ENCODE measurements at places on chromosomes 4 and X. TPM values are rescaled to one million over a fixed set of nuclear protein-coding genes. Genes with fewer than 3 reads are reported as not detected.
A peak's percentile ranks its signal among the peaks of the same experiment; 100 is the strongest.

GRCh38 chrX:149286940-149287349 lies 218.2 kb downstream of the IDS start:
- no peaks in the 10 kb centered on the region for H3K36me3 ChIP-seq
- no peak overlapping the region for H3K27ac ChIP-seq
- H3K4me1 ChIP-seq: no peaks in the 10 kb centered on the region
- H3K27me3 ChIP-seq: no peaks in the 10 kb centered on the region
- peak; percentile 25 for DNase-seq
- no peak overlapping the region for H3K4me3 ChIP-seq

DNA sequence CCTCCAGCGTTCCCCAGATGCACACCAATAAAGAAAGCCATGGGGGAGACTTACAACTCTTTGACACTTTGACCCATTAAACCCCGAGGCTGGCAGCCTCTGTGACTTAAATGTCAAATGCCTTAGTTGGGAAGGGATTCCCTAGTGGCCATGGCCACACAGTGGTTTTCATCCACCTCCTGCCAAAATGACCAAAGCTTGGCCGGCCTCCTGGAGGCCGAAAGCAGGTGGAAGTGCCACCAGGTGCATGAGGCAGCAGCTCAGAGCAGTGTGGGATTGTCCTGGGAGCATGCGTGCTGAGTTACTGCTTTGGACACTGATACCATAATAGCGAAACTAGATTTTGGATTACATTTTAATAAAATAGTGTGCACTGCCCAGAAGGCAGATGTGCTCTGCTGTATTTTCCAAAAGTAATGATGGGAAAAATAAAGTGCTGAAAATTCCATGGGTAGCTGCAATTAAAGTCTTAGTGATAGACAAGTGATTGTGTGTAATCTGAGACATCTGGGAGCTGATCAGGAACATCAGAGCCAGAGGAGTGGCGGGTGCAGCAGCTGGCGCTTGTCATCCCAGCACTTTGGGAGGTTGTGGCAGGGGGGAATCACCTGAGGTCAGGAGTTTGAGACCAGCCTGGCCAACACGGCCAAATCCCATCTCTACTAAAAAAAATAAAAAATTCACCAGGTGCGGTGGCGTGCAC lies 39.8 kb upstream of the TADA2B start:
- no peaks in the 10 kb centered on the region for H3K4me1 ChIP-seq
- no peak overlapping the region for H3K4me3 ChIP-seq
- no peak for DNase-seq
- no peaks in the 10 kb centered on the region for H3K27me3 ChIP-seq
- H3K36me3 ChIP-seq: peaks cover 27% of the 10 kb centered on the region

DNA sequence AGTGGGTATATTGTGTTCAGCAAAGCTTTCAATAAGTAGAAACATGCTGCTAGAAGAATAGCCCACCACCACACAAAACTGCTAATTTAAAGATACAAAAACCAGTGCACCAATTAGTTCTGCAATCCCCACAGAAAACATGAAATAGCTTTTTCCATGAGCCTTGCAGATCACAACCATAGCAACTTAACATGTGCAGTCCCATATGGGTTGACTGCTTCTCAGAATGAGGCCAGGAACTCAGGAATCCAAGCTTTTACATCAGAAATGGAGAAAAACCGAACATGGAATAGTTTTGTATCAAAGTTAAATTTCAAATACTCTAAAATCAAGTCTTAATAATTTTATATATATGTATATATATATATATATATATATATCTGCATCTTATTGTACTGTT lies 66.6 kb upstream of the IQCM start:
- H3K36me3 ChIP-seq: no peaks in the 10 kb centered on the region
- H3K4me3 ChIP-seq: no peak overlapping the region
- H3K4me1 ChIP-seq: no peaks in the 10 kb centered on the region
- DNase-seq: no peak
- H3K27ac ChIP-seq: no peak overlapping the region
- no peaks in the 10 kb centered on the region for H3K27me3 ChIP-seq

- no peak overlapping the region for H3K4me3 ChIP-seq
- no peaks in the 10 kb centered on the region for H3K4me1 ChIP-seq
- H3K27me3 ChIP-seq: no peaks in the 10 kb centered on the region
- H3K27ac ChIP-seq: no peak overlapping the region
- H3K36me3 ChIP-seq: no peaks in the 10 kb centered on the region
- DNase-seq: no peak
Measured at GRCh38 chrX:50495616-50496015, 25.0 kb upstream of the DGKK start.

GRCh38 chrX:47242321-47242720 lies 9.5 kb downstream of the USP11 start:
- H3K4me3 ChIP-seq: no peak overlapping the region
- no peaks in the 10 kb centered on the region for H3K36me3 ChIP-seq
- no peaks in the 10 kb centered on the region for H3K27me3 ChIP-seq
- no peaks in the 10 kb centered on the region for H3K4me1 ChIP-seq
- no peak for DNase-seq

GRCh38 chrX:121259170-121259569 lies 211.8 kb downstream of the GLUD2 start:
- no peaks in the 10 kb centered on the region for H3K27me3 ChIP-seq
- DNase-seq: no peak
- no peak overlapping the region for H3K4me3 ChIP-seq
- no peak overlapping the region for H3K27ac ChIP-seq
- no peaks in the 10 kb centered on the region for H3K36me3 ChIP-seq

DNA sequence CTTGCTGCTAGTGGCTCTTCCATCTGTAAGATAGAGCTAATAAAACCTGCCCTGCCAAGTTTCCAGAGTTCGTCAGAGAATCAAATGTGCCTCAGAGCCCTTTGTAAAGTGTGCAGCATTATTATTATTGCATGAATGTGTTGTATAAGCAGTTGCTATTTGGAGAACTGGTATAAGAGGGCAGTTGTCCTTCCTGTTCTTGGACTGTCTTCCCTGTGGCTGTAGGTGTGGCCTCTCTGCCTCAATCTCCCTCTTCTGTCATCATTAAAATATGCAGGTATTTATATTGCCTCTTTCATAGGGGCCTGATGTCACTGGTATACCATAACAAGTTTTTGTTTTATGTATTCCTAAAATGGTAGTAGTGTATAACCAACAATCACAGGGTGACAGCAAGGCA lies 3.8 kb downstream of the MTM1 start:
- H3K27ac ChIP-seq: peak overlapping the region; percentile 91
- H3K27me3 ChIP-seq: no peaks in the 10 kb centered on the region
- H3K36me3 ChIP-seq: no peaks in the 10 kb centered on the region
- DNase-seq: peak; percentile 29

DNA sequence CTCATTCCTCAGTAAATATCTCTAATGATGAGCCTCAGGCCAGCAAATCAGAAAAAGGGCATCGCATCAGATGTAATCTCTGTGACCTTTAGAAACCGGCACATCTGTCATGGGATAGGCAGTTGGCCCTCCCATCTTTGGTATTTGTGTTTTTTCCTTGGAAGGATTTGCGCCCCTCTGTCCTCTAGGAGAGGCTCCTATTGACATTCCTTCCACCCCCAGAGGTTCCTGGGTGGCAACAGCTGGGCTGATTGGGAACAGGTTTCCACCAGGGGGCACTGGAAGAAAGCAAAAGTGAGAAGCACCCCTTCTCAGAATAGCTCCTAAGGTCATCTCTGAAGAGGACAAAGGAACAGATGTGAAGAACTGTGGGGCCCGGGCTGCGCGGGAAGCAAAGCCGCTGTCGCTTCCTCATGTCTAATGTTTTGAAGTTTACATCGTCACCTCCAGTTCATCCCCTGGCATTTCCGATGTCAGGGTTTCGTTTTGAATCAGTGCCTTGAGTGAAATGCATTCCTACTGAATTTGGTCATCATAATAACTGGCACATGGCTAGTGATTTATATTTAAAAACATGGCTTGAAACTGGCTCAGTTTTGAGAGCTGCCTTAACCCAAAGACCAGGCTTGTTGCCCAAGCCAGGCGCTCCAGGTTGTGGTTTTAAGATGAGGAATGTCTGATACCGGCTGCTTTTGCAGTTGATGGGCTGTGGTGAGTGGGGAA lies 6.2 kb downstream of the TXK start:
- no peaks in the 10 kb centered on the region for H3K27me3 ChIP-seq
- no peaks in the 10 kb centered on the region for H3K36me3 ChIP-seq
- DNase-seq: peak; percentile 70
- no peak overlapping the region for H3K27ac ChIP-seq
- no peaks in the 10 kb centered on the region for H3K4me1 ChIP-seq

- no peak overlapping the region for H3K4me3 ChIP-seq
- no peak for DNase-seq
- H3K36me3 ChIP-seq: no peaks in the 10 kb centered on the region
- no peaks in the 10 kb centered on the region for H3K4me1 ChIP-seq
- no peak overlapping the region for H3K27ac ChIP-seq
Measured at GRCh38 chrX:68997511-68997910, 167.7 kb downstream of the PJA1 start.

PNMA5 gene
- not detected for total RNA-seq

DNA sequence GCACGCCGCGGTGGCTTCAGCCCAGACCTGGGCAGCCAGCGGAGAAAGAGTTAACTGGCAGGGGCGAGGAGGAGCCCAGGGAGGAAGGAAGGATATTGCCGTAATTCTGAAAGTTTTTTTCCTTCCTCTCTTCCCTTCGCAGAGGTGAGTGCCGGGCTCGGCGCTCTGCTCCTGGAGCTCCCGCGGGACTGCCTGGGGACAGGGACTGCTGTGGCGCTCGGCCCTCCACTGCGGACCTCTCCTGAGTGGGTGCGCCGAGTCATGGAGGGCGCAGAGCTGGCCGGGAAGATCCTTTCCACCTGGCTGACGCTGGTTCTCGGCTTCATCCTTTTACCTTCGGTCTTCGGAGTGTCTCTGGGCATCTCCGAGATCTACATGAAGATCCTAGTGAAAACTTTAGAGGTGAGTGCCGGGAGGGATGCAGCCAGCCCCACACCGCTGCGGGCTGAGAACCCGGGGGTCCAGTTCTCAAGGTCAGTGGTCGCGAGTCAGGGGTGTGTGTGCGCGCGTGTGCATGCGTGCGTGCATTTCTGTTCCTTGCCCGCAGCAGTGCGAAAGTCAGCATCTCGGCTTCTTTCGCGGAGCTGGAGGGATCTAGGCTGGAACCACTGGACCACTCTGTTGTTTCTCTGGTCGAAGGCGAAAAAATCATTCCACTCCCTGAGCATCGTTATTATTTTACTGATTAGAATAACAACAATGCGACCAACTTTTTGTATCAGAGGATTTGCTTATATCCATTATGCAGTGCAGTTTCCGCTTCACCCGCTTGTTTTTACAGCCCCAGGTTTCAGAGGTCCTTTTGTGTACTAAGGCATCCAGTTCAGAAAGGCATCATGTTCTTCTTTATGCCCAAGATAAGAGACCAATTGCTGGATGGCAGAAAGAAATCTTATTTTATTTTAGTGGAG lies 709 bp downstream of the GPAT3 start:
- peak; percentile 36 for DNase-seq
- H3K4me1 ChIP-seq: no peaks in the 10 kb centered on the region
- H3K27me3 ChIP-seq: no peaks in the 10 kb centered on the region
- H3K4me3 ChIP-seq: peak overlapping the region; percentile 72
- H3K36me3 ChIP-seq: no peaks in the 10 kb centered on the region

NAP1L3 gene
- total RNA-seq: 0.40 TPM

DNA sequence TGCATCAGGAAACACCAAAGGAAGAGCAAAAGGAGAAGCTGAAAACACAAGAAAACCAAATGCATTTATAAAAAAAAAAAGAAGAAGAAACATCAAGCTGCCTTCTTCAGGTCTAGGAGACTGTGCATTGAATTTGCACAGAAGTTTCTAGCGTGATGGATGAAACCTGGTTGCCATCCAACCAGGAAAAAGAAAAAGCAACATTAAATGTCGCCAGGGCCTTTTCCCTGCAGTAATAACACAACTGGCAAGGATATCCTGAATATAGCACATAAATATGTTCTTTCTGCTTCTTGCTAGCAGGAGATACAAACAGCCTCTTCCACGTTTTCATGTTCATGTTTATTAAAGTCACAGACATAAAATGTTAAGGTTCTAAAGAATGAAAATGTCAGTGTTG lies 60.8 kb upstream of the ZFP42 start:
- H3K27me3 ChIP-seq: no peaks in the 10 kb centered on the region
- no peak for DNase-seq
- H3K4me1 ChIP-seq: no peaks in the 10 kb centered on the region
- no peaks in the 10 kb centered on the region for H3K36me3 ChIP-seq
- H3K4me3 ChIP-seq: no peak overlapping the region

DNA sequence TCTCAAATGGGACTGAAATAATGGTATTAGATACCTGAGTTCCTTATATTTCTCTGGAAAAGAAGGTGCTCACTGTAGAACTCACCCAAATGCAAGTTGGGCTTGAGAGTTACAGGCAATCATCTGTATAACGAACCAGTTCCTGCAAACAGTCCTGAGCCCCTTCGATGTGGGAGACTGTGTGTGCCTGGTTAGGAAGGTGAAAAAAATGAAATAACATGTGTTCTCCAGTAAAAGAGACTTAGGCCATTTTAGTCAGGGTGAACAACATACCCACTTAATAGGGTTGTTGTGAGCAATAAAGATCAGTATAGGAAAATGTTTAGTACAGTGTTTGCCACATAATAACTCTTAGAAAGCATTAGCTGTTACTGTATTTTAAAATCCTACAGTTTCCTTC lies 23.4 kb downstream of the STIM2 start:
- no peaks in the 10 kb centered on the region for H3K4me1 ChIP-seq
- H3K4me3 ChIP-seq: no peak overlapping the region
- DNase-seq: no peak
- H3K27ac ChIP-seq: no peak overlapping the region

DNA sequence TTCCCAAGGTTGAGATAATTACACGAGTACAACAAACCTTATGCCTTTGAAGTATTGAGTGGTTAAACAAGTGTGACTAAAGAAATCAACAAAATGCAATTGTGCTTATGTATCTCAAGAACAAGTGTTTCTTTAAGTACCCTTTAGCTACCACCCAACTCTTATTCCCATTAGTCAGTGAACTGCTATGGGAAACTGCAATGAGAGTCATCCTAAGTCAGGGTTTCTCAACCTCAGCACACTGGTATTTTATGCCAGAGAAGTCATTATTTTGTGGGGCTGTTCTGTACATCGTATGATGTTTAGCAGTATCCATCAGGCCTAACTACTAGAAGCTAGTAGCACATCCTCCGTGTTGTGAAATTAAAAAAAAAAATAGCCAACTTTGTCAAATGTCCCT lies 549.1 kb upstream of the BOD1L1 start:
- no peak overlapping the region for H3K4me3 ChIP-seq
- H3K4me1 ChIP-seq: no peaks in the 10 kb centered on the region
- H3K27me3 ChIP-seq: no peaks in the 10 kb centered on the region
- DNase-seq: no peak

CDX4 gene
- total RNA-seq: not detected

- H3K36me3 ChIP-seq: no peaks in the 10 kb centered on the region
- H3K4me1 ChIP-seq: no peaks in the 10 kb centered on the region
- DNase-seq: no peak
Measured at GRCh38 chr4:127463883-127464282, 168.9 kb upstream of the INTU start.

MGAT4D gene
- not detected for total RNA-seq

DNA sequence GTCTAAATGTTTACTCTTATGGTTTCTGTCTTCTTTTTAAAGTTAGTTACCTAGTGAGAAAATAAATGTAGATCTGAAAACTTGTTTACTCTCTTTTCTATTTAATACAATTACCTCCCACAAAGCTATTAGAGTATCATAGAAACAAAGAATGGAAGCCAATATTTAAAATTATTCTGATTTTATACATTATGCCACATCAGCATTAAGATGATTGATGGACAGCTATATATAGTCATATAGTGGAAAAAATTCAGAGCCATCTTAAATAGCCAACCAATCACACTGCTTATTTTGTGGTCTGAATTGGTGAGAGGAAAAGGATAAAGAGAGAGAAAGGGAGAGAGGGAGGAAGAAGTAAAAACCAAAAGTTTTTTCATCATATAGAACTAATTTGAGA lies 1101.8 kb downstream of the PCDH19 start:
- DNase-seq: no peak
- no peaks in the 10 kb centered on the region for H3K27me3 ChIP-seq
- H3K36me3 ChIP-seq: no peaks in the 10 kb centered on the region
- H3K4me1 ChIP-seq: no peaks in the 10 kb centered on the region
- no peak overlapping the region for H3K4me3 ChIP-seq
